ENCODE measurements at places on chromosomes 7 and 10.

DNA sequence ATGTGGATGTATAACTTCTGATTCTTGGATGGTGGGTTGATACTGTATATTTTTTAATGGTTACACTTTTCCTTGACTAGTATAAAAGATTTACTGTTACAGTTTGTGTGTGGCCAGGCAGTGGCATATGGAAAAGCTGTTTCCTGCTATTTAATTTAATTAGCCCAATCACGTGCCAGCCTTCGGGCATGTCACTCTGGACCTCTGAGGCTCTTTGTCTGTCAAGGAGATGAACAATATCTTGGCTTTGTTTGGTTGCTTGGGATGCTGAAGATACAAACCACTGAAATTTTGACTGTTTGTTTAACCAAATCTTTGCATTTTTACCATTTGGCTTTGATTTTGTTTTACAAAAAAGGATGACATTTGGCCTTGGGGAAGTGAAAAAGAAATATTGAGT is 185.0 kb downstream of the HDAC9 start:
- no peak for DNase-seq

DNA sequence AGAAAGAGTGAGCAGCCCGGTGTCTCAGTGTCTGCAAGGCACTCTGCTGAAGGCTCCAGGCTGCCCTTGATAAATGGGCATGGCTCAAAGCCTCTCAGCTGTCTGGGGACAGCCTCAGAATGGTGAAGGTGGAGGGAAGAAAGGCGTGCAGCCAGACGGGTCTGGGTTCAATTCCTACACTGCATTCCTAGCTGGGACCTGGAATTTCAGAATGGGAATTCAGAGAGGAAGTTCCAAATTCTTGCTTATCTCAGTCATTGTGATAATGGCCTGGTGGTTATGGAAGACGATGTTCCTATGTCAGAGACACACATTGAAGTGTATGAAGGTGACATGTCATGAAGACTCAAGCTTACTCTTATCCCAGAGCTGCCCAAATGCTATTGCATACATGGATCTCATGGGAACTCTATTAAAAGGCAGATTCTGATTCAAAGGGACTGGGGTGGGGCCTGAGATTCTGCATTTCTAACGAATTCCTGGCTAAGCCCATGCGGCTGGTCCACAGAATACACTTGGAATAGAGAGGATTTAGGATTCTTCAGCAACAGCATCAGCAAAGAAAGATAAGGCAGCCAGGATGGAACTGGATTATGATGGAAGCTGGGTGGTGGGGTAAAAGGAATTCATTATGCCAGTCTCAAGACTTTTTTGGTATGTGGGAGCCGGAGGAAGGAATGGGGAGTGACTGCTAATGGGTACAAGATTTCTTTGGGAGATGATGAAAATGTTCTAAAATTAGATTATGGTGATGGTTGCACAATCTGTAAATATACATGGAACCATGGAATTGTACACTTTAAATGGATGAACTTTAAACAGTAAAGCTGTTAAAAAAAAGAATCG is 82.6 kb upstream of the ZMIZ1 start:
- DNase-seq: no peak

DNA sequence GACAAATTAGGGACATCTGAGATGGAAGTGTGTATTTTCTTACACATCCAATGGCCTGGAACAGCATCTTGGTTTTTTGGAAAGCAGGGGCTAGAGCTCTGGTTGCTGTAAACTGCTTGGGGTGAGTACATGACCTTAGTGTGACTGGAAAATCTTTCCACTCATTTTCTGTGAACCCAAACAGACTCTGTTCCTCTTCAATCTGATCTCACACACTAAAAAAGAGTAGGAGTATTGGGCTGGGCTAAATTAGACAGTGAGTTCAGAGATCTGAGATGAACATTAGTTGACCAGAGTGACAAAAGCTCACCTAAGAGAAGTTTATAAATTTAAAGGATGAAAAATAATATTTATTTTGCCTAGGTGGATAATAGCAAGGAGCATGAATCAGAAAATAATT is 59.2 kb downstream of the OR13A1 start:
- no peak for DNase-seq

- no peak for DNase-seq
Observed at GRCh38 chr7:8908889-8909288, 475.5 kb downstream of the NXPH1 start.

- DNase-seq: peak; percentile 52
Observed at GRCh38 chr10:33252794-33253203, 81.7 kb downstream of the NRP1 start.

DNA sequence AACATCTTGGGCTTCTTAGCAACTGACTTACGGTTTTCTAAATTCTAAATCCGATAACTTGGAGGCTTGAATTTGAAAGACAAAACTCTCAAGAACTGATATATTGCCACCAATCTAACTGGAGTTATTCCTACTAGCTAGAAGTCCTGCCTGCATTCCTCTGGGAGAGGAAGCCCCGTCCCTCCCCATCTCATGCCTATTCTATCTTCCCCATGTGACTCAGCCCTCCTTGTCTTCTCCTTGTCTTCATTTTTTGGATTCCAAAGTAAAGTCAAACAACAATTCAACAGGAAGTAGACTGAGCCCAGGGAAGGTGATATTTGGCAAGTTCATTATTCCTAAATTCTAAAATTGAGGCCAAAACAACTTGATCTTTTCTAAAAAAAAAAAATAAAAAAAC is 587.7 kb downstream of the KCNMA1 start:
- no peak for DNase-seq

GRCh38 chr10:84845628-84846261 is 517.4 kb downstream of the CCSER2 start:
- DNase-seq: no peak

GRCh38 chr10:133276435-133277201 is at the start of gene ADAM8:
Gene ADAM8 (minus strand): TSS chr10:133276868. CDS start chr10:133276817, 51 bp downstream.
- no peak for DNase-seq

DNA sequence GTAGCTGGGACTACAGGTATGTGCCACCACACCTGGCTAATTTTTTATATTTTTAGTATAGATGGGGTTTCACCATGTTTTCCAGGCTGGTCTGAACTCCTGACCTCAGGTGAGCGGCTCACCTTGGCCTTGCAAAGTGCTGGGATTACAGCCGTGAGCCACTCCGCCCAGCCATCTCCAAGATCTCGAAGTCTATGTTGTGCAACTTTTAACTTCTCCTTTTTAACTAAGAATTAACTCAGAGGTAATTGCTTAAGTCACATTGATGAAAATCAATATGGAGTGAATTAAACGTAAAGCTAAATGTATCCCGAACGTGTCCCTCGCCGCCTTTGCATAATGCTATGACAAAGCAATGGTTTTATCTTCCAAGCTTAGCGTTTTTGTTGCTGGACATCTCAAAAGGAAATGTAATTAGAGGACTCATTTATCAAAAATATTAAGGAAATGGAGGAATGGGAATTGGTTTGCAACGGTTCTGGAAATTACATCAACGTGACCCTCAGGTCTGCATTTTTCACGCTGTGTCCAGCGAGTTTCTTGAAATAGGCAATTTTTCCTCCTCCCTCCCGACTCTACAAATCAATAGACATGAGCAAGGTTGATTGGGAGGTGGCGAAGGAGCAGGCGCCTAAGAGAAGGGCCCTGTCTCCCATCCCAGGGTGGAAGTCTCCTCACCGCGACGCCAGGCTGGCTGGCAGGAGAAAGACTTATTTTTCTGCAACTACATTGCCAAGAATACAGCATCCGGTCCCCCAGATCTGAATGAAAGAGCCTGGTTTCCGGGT is 89.8 kb downstream of the TMEM130 start:
- no peak for DNase-seq

GRCh38 chr10:114356751-114357514 is 47.4 kb downstream of the AFAP1L2 start:
- DNase-seq: no peak

DNA sequence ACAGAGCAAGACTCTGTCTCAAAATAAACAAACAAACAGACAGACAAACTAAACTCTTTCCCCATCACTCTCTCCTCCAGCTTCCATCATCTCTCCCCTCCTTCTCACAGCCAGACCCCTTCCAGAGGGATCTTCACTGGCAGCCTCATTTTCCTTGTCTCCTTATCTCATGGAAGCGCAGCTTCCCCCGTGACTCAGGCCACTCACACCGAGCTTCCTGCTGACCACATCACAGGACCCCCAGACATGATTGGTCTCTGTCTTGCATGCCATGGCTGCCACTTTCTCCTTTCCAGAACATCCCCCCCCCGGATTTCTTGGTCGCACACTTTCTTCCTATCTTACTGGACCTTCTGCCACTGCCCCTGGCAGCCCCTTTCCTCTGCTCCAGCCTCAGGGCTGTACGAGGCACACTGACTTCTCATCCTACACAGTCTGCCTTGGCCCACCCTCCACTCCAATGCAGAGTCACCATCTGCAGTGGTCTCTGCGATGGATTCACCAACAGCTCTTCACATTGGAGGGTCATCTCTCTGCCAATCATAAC is 4.9 kb upstream of the INSIG1 start:
- DNase-seq: no peak

DNA sequence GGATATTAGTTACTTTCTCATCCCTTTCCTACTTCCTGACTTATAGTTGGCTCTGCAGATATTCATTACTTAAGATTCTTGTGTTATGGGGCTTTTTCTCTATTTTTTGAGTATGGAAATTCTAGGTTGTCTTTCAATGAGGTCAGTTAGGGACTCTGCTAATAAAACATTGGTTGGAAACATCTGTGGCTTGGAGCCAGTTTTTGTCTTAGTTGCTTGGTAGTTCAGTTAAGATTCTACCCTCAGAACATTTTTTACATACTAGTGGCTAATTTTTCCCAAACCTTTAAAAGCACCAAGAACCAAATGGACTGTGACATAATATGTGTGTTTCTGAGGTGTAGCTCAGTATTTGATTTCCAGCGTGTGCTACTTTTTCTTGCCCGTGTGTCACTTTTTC is 305.6 kb upstream of the FZD1 start:
- DNase-seq: peak; percentile 45

DNA sequence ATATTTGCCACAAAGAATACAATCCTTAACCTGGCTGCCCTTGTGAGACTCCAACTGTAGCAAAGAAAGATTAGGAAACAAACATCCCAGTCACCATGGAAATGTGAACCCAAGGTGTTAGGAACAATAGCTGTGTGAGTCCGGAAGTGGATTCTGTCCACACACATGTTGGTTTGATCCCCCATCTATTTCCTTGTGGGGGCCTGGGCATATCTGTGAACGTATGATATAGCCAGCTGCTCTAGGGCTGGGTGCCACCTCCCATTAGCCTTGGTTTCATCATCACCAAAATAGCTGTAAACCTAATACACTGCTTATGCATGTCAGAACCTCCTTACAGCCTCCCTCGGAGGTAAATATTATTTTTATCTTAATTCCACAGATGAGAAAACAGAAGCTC is 26.4 kb downstream of the GRK5 start:
- no peak for DNase-seq

DNA sequence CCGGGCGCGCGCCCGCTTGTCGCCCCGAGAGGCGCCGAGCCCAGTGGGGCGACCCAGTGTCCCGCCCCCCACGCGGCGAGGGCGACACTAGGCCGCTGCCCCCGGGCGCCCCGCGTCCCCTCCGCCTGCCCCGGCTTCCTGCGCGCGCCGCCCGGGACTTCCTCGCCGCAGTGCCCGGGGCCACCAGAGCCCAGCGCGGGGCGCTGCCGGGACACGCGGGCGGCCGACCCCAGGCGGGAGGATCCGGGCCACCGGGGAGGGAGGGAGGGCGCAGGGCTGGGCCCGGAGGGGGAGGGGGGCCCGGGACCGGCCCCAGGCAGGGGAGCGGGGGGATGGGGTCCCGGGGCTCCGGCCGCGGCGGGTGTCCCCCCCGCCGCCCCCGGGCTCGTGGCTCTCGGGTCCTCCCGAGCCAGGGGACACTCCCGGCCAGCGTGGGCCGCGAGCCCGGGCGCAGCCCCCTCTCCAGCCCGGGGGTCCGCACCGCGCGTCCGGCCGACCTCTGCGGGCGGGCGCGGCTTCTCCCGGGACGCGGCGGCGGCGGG is 435 bp upstream of the PWWP2B start:
- no peak for DNase-seq

DNA sequence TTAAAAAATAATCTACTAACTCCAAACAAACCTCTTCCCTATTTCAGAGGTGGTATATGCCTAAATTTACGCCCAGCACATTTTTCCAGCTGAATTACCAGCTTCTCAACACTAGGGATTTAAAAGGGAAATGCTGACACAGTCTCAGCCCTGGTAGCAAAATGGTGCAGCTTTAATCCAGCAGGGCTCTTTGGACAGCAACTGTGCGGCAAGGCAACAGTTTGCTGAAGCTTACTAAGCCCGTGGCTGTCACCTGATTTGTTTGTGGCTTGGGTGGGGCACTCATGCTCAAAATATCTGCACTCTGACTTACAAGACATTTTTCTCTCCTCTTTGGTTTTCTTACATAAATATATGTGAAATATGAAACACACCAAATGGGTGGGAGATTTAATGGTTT is 206.7 kb downstream of the POU6F2 start:
- DNase-seq: no peak

DNA sequence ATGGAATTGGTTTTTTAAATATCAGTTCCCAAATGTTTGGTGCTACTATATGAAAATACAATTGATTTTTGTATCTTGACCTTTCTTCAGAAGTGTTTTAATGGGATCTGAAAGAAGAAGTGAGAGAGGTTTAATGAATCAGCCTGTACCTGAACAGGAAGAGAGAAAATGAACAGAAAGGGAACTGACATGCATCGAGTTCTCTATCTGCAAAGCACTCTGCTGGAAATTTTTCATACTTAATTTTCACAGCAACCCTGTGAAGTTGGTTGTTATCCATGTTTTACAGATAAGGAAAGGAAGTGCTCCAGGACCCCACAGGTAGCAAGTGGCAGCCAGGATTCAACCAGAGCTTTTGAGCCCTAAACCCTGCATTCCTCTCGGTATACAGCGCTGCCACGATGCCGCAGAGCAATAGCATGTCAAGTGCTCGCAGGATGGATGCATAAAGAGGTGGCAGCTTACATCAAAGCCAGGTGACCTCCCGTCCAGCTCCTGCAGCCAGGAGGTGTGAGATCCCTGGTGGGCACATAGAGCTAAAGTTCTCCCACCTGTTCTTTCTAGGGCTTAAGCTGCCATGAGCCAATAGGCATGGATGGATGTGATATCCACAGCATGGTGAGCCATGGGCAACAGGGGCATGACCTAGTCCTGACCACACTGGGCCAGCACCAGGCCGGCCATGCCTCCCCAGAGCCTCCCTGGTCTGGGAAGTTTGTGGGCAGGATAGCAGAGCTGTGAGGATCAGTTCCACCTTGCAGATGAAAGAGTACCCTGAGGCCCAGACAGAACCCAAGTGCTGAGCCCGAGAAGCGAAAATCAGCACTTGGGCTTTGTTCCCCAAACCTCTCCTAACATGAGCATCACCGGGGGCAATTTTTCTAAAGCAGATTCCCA is 57.2 kb downstream of the CALML3 start:
- no peak for DNase-seq

- DNase-seq: no peak
Observed at GRCh38 chr7:92843034-92843760, 6.8 kb upstream of the CDK6 start.

- DNase-seq: no peak
Observed at GRCh38 chr10:24168258-24169170, 40.4 kb upstream of the KIAA1217 start.

DNA sequence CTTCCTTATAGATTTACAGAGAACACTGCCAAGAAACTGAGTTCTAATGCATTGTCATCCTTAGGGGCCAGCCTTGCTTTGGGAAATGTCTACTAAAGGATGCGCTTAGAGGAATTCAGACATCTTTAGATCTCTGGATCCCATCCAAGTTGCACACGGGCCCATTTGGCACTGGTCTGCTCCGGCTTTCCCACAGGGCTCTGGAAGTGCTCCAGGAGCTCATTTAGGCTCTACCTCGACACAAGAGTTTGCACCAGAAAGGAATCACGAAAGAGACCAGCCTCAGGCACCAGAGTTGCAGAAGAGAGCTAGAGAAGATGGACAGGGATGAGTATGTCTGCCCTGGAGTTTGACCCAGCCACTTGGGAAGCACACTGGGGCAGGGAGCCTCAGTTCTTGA is 150.1 kb upstream of the TMEM72 start:
- DNase-seq: no peak
